ENCODE measurements at places on chromosomes 7 and 10. TPM values are rescaled to one million over a fixed set of nuclear protein-coding genes. Genes with fewer than 3 reads are reported as not detected.

GRCh38 chr7:4045450-4045849 lies 636.6 kb upstream of the FOXK1 start:
- no peak for DNase-seq

DNA sequence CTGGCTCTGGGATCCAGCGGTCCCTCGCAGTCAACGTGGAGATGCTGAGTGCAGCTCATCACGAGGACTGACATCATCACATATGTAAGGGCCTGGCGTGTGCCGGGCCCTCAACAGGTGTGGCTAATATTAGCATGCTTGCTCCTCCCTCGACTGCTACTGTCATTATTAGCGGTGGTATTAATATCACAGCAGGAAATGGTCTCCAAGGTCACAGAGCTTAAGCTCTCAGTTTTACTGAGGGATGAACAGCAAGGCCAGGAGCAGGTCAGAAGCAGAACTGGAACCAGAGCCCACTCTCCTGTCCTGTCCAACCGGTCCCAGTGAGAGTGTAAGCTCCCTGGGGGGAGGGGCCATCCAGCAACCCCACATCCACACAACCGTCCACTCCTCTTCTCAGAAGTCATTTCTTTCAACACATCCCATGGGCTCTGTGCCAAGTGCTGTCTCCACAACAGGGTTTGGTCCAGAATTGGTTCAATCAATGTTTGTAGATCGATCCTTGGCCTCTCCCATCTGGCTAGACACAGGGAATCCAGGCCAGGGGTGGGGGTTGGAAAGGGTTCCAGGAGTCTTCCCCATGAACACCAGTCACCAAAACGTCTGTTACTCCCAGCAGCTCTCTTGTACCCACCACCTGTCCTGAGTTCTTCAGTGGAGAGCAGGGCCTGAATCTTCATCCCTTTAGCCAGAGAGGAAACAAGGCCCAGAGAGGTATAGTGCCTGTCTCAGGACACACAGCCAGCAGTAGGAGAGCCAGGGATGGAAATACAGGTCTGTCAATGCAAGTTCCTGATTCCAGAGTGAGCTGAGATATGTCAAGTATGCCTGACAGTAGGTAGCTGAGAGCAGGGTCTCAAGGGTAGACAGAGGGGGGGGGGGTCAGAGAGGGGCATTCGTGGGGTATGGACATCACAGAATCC lies 45.3 kb upstream of the ZMIZ1 start:
- no peak for DNase-seq

- DNase-seq: peak; percentile 93
Measured at GRCh38 chr10:112663234-112664125, 216.5 kb downstream of the VTI1A start.

AKR1C8 gene
- not detected for total RNA-seq

All from epithelial cell of proximal tubule (primary cell).